Stimulated activated CD8-positive, alpha-beta memory T cell treated with anti-CD3 and anti-CD28 coated beads, Interleukin-15, amount 100 ng/mL, for 1 hour (primary cell): ENCODE measurements at places on chromosomes 5 and 9.

DNA sequence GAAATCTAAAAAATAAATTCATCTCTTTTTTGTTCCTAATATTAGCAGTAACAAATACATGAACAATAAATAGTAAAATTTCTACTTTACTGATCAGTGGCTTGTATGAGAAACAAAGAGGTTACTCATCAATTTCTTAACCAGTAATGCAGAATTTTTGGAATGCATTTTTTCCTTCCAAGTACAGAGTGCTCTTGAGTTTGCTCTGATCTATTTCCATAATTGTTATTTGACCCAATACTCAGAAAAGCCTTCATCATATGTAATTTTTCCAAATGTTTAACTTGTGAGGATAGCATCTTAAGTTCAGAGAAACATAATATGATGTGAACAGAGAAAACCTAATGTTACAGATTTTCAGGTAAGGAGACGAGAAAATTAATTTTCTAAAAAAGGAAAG, 47.3 kb downstream of the FBN2 start:
- DNase-seq: no peak

GRCh38 chr9:20642045-20642444, 19.7 kb upstream of the MLLT3 start:
- no peak for DNase-seq

GRCh38 chr5:13653709-13654108, 290.8 kb downstream of the DNAH5 start:
- no peak for DNase-seq

GRCh38 chr5:133364936-133365707, 247.2 kb downstream of the FSTL4 start:
- DNase-seq: no peak
